ENCODE measurements at places on chromosomes 16 and 17. TPM values are rescaled to one million over a fixed set of nuclear protein-coding genes. Genes with fewer than 3 reads are reported as not detected.

DNA sequence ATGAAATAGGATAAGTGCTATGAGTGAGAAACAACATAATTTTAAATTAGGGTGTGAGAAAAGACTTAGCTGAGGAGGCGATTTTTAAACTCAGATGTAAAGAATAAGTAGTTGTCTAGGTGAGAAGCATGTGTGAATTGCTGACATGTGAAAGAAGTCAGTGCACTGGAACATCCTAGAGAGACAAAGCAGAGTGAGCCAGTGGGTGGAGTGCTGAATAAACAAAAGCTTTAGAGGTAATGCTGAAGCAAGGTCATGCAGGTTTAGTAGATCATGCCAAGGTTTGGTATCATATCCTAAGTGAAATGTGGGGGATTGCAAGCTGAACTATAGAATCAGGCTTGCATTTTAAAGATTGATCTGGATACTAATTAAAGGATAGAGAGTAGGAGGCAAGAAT is 89.4 kb downstream of the KIF2B start:
- H3K27ac ChIP-seq = no peak overlapping the region
- H3K4me3 ChIP-seq = no peak overlapping the region
- H3K4me1 ChIP-seq = no peaks in the 10 kb centered on the region
- no peak for DNase-seq

DNA sequence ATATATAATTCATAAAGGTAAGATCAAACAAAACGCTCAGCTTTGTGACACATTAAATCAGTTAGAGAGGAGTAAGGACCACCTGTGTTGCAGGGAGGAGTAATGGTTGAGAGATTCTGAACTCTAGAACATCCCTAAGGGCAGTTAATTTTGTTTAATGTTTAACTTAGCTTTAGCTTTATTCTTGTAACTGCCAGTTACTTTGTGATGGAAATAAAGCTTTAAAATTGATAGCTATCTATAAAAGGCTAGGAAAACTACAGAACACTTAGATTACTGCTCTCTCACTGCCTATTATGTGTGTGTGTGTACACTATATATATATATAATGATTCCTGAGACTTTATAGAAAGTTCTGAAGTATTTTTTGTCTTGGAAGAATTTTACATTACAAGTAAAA is 37.8 kb downstream of the PTRH2 start:
- H3K4me3 ChIP-seq = no peak overlapping the region
- DNase-seq = no peak
- H3K27me3 ChIP-seq = no peaks in the 10 kb centered on the region
- H3K36me3 ChIP-seq = peaks cover 69% of the 10 kb centered on the region
- no peak overlapping the region for H3K27ac ChIP-seq

DNA sequence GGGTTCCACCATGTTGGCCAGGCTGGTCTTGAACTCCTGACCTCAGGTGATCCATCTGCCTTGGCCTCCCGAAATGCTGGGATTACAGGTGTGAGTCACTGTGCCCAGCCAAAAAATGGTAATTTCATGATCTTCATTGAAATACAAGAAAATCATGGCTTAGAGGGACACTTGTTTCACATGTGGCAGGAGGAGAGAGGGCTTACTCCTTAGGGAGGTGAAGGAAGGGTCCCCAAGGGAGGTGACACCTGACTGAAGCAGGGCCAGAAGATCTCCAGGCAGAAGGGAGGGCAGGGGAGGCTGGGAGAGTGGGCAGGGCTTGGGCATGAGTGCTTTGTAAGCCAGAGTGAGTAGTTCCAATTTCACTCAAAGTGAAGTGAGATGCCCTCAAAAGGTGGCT is 20.0 kb upstream of the ITGAX start:
- H3K4me1 ChIP-seq = peaks cover 3% of the 10 kb centered on the region
- H3K4me3 ChIP-seq = no peak overlapping the region
- no peak for DNase-seq
- no peaks in the 10 kb centered on the region for H3K36me3 ChIP-seq
- no peak overlapping the region for H3K27ac ChIP-seq

- H3K27ac ChIP-seq = no peak overlapping the region
- H3K36me3 ChIP-seq = no peaks in the 10 kb centered on the region
- no peak overlapping the region for H3K4me3 ChIP-seq
- no peak for DNase-seq
Observed at GRCh38 chr16:12120217-12120981, 143.9 kb downstream of the SNX29 start.

GRCh38 chr16:75801307-75801706 is 75.0 kb upstream of the CPHXL start:
- no peaks in the 10 kb centered on the region for H3K27me3 ChIP-seq
- H3K27ac ChIP-seq = no peak overlapping the region
- no peak overlapping the region for H3K4me3 ChIP-seq
- no peaks in the 10 kb centered on the region for H3K36me3 ChIP-seq
- H3K4me1 ChIP-seq = no peaks in the 10 kb centered on the region
- no peak for DNase-seq

- DNase-seq = no peak
- H3K36me3 ChIP-seq = no peaks in the 10 kb centered on the region
- no peaks in the 10 kb centered on the region for H3K27me3 ChIP-seq
- H3K27ac ChIP-seq = no peak overlapping the region
Observed at GRCh38 chr16:72791786-72792185, 256.1 kb downstream of the ZFHX3 start.

DNA sequence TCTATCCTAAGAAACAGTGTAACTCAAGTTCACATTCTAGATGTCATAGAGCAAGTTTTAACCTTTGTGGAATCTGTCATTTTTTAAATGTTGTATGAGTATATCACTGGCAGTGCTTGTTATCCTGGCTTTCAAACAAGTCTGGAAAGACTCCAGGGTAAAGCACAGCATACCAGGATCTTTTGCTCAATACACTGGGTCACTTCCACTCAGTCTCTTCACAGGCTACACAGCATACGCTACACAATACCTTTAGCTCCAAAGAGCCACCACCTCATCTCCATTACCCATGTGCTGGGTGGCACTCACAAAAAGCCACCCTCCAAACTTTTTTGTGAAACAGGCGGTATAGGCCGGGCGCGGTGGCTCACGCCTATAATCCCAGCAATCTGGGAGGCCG is 69.5 kb downstream of the PARN start:
- H3K36me3 ChIP-seq = no peaks in the 10 kb centered on the region
- no peak for DNase-seq
- no peaks in the 10 kb centered on the region for H3K4me1 ChIP-seq
- H3K27me3 ChIP-seq = no peaks in the 10 kb centered on the region
- no peak overlapping the region for H3K4me3 ChIP-seq

GRCh38 chr17:54259476-54259875 is 436.7 kb downstream of the KIF2B start:
- H3K4me1 ChIP-seq = no peaks in the 10 kb centered on the region
- no peak overlapping the region for H3K4me3 ChIP-seq
- no peaks in the 10 kb centered on the region for H3K27me3 ChIP-seq
- no peaks in the 10 kb centered on the region for H3K36me3 ChIP-seq

DNA sequence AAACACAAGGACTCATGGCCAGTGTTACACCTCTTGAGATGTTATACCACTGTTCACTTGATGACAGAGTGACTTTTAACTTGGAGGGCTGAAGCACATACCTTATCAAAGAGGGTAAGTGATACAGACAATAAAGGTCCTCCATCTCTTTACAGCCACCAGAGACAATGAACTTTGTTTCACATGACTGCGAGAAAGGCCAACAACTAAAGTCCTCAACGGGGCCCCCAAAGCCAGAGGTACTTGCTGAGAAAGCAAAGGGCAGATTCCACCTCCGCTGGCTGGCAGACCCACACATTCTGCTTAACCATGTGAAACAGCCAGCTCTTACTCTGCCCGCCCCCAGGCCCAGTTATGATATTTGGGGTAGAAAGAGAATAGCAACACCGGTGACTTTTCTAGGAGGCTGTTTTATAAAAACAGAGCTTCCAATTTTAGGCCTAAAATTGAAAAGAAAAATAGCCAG is 21.4 kb downstream of the DCUN1D3 start:
- DNase-seq = no peak
- peaks cover 19% of the 10 kb centered on the region for H3K4me1 ChIP-seq
- H3K27ac ChIP-seq = no peak overlapping the region
- H3K36me3 ChIP-seq = no peaks in the 10 kb centered on the region
- no peak overlapping the region for H3K4me3 ChIP-seq

DNA sequence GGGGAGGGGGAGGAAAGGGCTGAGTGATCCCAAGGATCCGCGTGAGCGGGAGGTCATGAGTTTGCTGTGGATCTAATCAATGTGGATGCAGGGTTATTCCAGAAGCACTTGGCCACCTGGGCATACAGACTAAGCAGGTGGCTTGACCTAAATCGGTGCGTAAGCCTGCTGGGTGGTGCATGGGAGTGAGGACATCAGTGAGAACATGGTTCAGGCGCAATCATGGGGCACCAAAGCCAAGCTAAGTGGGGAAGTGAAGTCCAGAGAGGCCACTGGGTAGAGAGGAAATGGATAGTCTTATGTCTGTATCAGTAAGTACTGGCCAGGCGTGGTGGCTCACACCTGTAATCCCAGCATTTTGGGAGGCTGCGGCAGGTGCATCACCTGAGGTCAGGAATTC is 18.9 kb upstream of the MFSD6L start:
- no peak overlapping the region for H3K4me3 ChIP-seq
- DNase-seq = no peak
- H3K27me3 ChIP-seq = no peaks in the 10 kb centered on the region
- no peak overlapping the region for H3K27ac ChIP-seq
- H3K36me3 ChIP-seq = no peaks in the 10 kb centered on the region
- no peaks in the 10 kb centered on the region for H3K4me1 ChIP-seq

- peaks cover 26% of the 10 kb centered on the region for H3K4me1 ChIP-seq
- DNase-seq = no peak
- H3K36me3 ChIP-seq = peaks cover 9% of the 10 kb centered on the region
- H3K27ac ChIP-seq = no peak overlapping the region
Observed at GRCh38 chr17:16212793-16213192, 2.5 kb downstream of the NCOR1 start.

DNA sequence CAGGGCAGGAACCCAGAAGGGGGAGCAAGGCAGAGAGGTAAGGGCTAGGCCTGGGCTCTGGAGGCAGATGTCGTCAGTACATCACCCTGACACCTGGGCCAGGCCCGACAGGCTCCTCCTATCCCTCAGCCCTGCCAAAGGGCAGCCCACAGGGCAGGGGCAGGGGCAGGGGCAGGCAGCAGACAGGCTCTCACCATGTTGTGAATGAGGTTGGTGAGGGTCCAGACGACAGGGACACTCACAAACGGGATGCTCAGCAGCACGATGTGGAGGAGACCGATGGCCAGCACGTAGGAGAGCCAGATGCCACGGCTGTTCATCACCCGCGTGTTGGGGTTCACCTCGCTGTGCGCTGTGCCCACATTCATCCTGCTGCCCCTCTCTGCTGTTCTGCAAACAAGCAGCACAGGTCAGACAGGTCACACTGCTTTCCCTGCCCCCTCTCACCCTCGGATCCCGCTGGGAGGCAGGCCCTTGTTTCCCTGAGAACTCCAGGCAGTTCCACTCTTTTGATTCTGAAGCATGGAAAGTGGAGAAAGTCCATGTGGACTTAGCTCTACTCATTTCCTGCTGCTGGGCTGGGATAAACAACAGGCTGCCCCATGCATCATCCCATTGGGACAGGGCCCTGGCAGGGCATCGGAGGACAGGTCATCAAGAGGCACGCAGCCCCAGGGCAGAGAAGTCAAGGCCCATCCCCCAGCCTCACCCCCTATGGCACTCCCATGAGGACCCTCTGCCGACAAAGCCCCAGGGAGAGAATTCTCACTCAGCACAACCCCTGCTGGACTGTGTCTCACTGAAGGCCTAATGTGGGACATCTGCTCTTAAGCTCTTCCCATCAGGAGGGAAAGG is 3.3 kb downstream of the ORMDL3 start:
- H3K36me3 ChIP-seq = peaks cover 61% of the 10 kb centered on the region
- DNase-seq = no peak
- no peaks in the 10 kb centered on the region for H3K27me3 ChIP-seq
- peak overlapping the region; percentile 82 for H3K4me3 ChIP-seq

DNA sequence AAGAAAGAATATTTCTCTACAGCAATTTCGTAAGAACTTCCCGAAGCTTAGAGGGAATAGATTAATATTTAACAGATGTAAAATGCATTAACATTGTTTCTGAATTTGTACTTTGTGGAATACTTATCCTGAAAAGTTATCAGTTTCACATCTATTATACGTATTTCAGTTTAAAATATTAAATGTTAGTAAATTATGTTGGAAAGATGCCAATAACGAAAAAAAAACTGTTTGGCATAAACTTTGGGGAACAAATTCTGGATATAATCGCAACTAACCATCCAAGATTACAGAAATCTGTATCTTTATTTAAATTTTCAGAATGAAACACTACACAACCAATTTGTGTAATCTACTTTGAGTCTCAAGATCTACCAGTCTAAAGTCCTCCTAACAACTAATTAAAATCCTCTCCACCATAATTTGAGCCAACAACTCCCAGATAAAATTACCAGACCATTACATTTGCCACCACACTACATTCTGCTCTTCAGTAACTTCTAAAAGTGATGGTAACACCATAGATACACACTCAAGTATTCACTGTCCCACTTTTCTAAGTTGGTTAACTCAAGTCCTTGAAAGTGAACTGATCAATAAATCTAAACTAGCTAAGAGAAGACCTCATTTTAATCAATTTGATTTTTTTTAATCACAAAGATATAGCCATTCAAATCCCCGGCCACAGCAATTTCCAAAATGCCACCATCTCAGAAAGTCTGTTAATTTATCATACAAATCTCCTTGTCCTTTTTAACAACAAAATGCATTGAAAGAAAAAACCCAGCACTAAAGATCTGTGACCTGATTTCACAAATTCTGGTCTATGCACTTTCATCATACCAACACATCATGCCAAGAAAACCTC is 2.0 kb downstream of the SIAH1 start:
- no peaks in the 10 kb centered on the region for H3K36me3 ChIP-seq
- peak overlapping the region; percentile 67 for H3K4me3 ChIP-seq
- no peak overlapping the region for H3K27ac ChIP-seq
- H3K27me3 ChIP-seq = no peaks in the 10 kb centered on the region

- DNase-seq = no peak
- no peak overlapping the region for H3K4me3 ChIP-seq
- no peaks in the 10 kb centered on the region for H3K36me3 ChIP-seq
- no peaks in the 10 kb centered on the region for H3K4me1 ChIP-seq
Observed at GRCh38 chr16:65070831-65071432, 50.9 kb downstream of the CDH11 start.

Gene PKMYT1
- total RNA-seq = not detected

Gene CCL11
- total RNA-seq = not detected

Gene C1QTNF1
- not detected for total RNA-seq

Gene CIITA
- total RNA-seq = 72.1 TPM

All from naive thymus-derived CD4-positive, alpha-beta T cell (primary cell).